Heart right ventricle (tissue), 16 donors: ENCODE measurements at places on chromosomes 5 and 9. TPM values are rescaled to one million over a fixed set of nuclear protein-coding genes. Genes with fewer than 3 reads are reported as not detected.

GRCh38 chr5:37847978-37848425 is 8.2 kb upstream of the GDNF start:
- no peak for DNase-seq

DNA sequence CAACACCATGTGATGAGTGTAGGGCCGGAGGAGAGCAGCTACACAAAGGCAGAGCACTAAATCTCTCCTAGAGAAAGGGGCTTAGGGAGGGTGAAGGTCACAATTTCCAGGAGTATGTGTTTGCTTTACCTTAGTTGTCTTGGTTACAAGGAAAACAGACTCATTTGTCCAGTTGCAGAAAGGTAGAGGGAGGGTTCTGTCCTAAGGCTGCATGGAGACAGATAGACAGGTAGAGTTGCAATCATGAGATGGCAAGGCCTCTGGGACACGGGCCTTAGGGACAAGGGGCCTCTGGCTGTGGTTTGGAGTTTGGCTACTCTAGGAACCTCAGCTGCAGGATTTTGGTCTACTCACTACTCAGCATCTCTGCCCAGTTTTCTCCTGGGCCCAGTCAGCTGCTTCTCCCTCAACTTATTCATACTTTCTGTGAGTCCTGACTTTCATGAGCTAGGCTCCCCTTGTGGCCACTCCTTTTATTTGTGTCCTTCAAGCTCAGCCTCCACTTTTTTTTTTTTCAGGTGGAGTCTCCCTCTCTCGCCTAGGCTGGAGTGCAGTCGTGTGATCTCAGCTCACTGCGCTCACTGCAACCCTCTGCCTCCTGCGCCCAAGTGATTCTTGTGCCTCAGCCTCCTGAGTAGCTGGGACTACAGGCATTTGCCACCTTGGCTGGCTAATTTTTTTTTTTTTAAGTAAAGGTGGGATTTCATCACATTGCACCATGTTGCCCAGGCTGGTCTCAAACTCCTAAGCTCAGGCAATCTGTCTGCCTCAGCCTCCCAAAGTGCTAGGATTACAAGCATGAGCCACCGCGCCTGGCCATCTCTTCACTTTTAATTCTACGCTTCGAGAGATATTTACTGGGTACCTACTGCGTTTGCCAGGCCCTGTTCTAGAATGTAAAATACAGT is 76.6 kb downstream of the PTPDC1 start:
- no peak for DNase-seq

- no peak for DNase-seq
Observed at GRCh38 chr5:160521392-160521663, 99.7 kb downstream of the PTTG1 start.

DNA sequence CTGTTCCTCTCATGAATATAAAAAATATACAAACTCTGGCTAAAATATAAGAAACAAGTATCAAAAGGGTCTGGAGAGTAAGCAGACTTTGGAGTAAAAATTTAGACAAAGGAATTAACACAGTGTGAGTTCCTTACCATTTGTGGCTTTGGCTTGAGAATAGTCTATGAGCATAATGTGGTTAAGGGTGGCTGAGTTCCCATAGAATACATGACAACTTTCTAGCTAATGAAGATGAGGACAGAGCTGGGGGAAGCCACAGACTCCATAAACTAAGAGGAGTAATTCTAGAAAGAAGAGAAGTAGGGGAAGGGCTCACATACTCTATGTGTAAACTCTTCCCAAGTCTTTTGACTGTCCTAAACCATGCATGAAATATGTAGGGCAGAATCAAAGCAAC is 79.4 kb downstream of the CAAP1 start:
- no peak for DNase-seq

DMRT3 gene
- not detected for total RNA-seq

C9orf153 gene
- 0.72 TPM for total RNA-seq

DNA sequence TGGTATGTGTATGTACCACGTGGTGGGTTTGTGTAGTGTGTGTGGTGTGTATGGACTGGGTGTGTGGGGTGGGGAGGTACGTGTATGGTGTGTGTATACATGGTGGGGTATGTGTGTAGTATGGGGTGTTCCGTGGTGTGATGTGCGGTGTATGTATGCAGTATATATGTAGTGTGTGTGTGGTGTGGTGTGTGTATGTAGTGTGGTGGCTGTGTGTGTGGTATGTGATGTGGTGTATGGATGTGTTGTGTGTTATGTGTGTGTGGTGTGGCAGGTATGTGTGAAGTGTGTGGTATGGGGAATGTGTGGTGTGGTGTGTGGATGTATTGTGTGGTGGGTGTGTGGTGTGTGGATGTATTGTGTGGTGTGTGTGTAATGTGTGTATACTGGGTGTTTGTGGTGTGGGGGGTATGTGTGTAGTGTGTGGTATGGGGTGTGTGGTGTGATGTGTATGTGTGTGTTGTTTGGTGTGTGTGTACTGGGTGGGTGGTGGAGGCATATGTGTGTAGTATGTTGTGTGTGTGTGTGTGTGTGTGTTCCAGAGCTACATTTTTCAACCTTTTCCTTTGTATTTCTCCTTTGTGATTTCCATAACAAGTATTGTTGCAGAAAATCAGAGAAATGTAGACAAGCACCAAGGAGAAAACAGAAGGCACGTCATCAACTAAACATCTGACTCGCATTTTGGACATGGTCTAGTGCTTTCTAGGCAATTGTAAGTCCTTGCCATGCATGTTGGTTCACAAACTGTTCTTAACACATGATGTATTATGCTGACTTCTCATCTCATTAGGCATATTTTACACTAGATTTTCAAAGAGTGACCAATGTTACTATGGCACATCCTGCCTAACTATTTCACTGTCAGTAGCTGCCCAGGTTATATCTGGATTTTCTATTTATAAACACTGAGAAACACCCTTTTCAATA is 13.2 kb downstream of the SEMA4D start:
- DNase-seq, result no peak

MTREX gene
- 58.5 TPM for total RNA-seq

DNA sequence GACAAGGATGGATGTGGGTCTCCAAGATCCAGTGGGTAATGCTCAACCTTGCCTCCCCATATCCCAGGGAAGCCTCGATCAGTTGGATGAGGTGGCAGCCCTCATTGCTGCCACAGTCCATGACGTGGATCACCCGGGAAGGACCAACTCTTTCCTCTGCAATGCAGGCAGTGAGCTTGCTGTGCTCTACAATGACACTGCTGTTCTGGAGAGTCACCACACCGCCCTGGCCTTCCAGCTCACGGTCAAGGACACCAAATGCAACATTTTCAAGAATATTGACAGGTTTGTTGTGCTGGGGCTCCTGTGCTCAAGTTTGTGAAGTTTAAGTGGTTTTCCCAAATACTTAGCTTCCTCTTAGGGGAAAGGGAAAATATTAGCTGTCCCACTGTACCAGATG is 74.0 kb downstream of the WDR41 start:
- DNase-seq, result no peak

ANGPTL2 gene
- 47.3 TPM for total RNA-seq

- DNase-seq, result no peak
Observed at GRCh38 chr5:3837506-3837905, 241.9 kb downstream of the IRX1 start.

PCDHA7 gene
- total RNA-seq, result not detected

GRCh38 chr5:76692274-76692540 is 23.7 kb upstream of the F2R start:
- DNase-seq, result no peak

KLHL3 gene
- total RNA-seq, result 32.7 TPM

DNA sequence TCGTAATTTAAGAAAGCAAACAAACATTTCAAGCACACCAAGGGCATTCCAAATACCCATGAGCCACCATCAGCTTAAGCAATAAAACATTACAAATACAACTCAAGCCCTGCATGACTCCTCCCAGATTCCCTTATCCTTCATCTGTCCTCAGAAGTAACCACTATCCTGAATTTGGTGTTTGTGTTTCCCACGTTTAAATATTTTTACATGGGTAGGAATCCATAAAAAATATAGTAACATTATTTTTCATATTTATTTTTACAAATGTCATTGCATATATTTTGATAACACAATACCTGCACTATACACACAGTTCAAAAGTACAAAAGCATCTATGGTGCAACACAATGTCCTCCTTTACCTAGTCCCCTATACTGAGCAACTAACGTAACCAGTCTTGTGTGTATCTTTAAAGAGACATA is 6.4 kb downstream of the PRKAA1 start:
- DNase-seq, result no peak

NIPAL4 gene
- total RNA-seq, result not detected

DNA sequence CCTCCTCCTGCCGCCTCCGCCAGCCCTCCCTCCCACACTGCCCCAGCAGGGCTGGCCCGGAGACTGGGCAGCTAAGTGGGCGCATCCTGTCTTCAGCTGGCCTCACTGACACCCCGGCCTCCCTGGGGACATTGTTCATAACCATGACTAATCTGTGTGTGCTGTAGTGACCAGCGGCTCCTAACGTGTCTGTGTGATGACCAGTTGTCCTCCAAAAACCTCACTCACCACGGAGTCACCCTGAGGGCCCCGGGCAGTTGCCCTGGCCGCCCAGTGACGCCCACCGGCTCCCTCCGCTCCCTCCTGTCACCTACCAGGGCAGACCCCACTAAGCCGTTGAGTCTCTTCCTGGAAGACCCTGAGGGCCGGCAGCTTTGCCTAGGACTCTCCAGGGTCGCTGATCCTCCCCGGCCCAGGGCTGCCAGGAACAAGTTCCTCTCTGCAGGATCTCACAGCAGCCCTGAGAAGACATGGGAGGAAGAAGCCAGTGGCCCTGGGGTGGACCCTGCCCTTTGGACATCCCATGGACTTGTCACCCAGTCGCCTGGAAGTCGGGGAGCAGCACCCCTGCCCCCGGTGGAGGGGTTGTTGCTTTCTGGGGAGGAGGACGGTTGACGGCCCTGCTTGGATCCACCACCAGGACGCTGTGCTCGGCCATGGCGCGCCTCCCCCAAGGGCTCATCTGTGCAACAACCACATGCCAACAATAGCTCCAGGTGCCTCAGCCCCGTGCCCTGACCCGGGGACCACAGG is 110.2 kb upstream of the LMX1B start:
- DNase-seq, result no peak

DNA sequence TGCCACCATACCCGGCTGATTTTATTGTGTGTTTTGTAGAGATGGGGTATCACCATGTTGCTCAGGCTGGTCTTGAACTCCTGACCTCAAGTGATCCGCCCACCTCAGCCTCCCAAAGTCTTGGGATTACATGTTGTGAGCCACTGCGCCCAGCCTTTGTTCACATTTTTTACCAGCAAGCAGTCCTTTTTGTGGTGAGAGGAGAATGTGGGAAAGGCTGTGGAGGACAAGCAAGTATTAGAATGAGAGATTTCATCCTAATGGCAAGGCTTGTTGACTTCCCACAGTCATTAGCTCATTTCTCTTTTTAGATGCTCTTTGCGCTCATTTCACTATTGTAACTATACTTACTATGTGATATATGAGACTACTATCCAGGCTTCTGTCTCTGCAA is 6.1 kb downstream of the IL31RA start:
- DNase-seq, result no peak
